HepG2 (cell line): ENCODE measurements at places on chromosomes 7 and 10. TPM values are rescaled to one million over a fixed set of nuclear protein-coding genes. Genes with fewer than 3 reads are reported as not detected.

The SEM1 gene
- total RNA-seq: 174 and 239 TPM in 2 replicates

The IFT22 gene
- total RNA-seq: 14.5 and 16.5 TPM in 2 replicates

- H3K4me1 ChIP-seq: peaks cover 13% of the 10 kb centered on the region
- no peaks in the 10 kb centered on the region; the same call in 1 of the 2 replicates for H3K27me3 ChIP-seq
- no peaks in the 10 kb centered on the region for H3K36me3 ChIP-seq
- no peak overlapping the region for H3K27ac ChIP-seq
- no peak for DNase-seq
- no peak overlapping the region for H3K4me3 ChIP-seq
Observed at GRCh38 chr10:53357587-53357986, 585.0 kb upstream of the MBL2 start.

DNA sequence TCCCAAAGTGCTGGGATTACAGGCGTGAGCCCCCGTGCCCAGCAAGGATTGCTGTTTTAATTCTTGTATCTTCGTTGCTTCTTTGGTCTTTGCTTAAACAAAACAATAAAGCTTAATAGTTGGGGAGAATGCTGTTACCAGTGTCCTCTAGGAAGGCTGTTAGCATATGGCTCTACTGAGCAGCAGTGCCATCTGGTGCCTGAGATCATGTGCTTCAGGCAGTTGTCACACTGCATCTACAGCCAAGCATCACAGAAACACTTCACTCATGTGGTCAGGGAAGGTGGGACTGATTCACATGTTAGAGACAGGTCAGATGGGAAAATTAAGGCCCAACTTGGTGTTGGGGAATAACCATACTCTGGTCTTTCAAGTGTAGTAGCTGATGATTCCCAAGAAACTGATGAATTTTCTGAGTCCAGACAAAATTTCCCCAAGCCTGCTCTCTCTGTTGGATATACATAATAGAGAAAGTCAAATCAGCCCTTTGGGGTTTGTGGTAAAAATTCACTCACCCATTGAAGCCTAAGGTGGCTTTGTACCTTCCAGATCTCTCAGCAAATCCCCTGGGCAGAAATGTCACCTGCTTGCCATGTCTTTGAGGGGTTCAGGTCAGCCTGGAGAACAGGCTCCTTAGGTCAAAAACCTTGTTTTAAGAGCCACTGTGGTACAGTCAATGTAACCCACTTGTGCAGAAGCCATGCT, 28.4 kb downstream of the UBE2D4 start:
- H3K4me3 ChIP-seq: no peak overlapping the region
- H3K4me1 ChIP-seq: no peaks in the 10 kb centered on the region
- DNase-seq: peak; percentile 61
- H3K27me3 ChIP-seq: no peaks in the 10 kb centered on the region
